Prostate gland (tissue), 2 donors: ENCODE measurements at places on chromosomes 1 and 21. TPM values are rescaled to one million over a fixed set of nuclear protein-coding genes. Genes with fewer than 3 reads are reported as not detected.

The PCP4L1 gene
- total RNA-seq, result 7.6 TPM

DNA sequence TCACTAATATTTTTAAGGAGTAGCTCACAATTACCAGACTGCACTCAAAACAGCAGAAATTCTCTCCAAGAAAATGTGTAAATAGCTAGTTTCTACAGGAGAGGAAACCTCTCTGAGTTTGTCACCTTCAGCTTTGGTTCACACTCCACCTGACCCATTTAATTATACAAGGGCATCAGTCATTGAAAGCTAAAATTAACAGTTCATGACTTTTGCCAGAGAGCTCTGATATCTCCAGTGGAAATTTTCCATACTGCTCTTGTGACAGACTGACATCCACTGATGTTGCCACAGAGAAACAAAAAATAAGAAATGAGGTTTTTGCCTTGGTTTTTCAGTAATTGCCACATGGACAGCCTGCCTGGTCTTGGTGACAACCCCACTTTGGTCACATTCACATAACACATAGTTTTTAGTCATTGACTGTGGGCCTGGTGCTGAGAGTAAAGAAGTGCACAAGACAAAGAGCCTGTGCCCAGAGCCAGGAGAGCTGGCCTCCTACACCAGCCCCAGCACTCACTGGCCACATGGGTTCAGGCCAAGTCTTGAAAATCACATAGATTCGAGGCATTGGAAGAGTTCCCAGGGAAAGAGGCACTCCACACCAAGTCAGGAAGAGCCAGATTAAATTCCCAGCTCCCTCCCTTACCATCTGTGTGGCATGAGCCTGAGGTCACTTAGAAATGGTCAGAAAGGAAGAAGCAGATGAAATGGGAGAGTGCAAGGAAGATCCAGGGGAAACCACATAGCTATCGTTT is 13.8 kb upstream of the SIM2 start:
- no peaks in the 10 kb centered on the region for H3K27me3 ChIP-seq
- H3K4me1 ChIP-seq, result no peaks in the 10 kb centered on the region
- no peaks in the 10 kb centered on the region for H3K36me3 ChIP-seq
- no peak overlapping the region for H3K27ac ChIP-seq
- no peak for DNase-seq
- H3K4me3 ChIP-seq, result no peak overlapping the region

The TTC22 gene
- total RNA-seq, result 18.0 TPM

DNA sequence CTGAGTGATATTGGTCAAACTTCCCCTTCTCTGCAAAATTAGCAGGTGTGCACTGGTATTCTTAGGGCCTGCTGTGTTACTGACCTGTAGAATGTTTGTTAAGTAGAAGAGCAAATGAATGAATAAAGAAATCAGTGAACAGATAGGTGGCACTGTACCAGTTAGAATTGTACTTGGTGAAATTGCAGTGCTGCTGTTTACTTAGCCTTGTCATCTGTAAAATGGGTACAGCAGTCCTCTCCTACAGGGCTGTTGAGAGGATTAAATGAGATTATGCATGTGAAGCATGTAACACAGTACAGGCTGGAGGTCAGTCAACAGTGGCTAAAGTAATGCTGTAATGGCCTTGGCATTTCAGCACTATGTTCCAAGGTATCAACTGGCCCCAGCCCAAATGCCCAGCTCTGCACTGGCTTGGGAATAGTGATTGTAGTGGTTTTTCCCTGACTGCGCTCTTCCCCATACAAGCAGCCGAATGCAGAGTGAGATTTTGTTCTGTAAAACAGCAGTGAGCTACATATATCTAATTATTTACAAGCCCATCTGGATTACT is 10.5 kb downstream of the VANGL1 start:
- peaks cover 13% of the 10 kb centered on the region for H3K4me1 ChIP-seq
- H3K4me3 ChIP-seq, result no peak overlapping the region
- H3K27ac ChIP-seq, result no peak overlapping the region
- H3K27me3 ChIP-seq, result no peaks in the 10 kb centered on the region

DNA sequence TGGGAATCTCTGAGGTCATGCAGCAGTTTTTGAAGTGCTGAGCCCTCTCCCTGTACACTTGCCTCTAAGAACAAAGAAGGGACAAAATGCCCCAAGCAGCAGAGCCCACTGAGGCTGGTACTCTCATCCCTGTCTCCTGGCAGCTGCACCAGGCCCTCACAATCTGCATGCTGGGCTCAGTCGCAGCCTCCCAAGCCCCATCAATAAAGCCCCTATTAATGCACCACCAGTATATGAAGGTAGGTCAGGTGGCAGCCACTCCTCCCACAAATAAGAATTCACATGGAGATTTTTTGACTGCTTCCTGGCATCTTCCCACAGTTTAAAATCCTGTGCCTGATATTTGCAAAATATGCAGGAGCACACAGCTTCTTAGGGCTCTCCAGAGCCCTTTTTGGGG is 181.2 kb upstream of the PALMD start:
- DNase-seq, result no peak
- H3K4me3 ChIP-seq, result no peak overlapping the region
- no peaks in the 10 kb centered on the region for H3K27me3 ChIP-seq
- H3K4me1 ChIP-seq, result no peaks in the 10 kb centered on the region

DNA sequence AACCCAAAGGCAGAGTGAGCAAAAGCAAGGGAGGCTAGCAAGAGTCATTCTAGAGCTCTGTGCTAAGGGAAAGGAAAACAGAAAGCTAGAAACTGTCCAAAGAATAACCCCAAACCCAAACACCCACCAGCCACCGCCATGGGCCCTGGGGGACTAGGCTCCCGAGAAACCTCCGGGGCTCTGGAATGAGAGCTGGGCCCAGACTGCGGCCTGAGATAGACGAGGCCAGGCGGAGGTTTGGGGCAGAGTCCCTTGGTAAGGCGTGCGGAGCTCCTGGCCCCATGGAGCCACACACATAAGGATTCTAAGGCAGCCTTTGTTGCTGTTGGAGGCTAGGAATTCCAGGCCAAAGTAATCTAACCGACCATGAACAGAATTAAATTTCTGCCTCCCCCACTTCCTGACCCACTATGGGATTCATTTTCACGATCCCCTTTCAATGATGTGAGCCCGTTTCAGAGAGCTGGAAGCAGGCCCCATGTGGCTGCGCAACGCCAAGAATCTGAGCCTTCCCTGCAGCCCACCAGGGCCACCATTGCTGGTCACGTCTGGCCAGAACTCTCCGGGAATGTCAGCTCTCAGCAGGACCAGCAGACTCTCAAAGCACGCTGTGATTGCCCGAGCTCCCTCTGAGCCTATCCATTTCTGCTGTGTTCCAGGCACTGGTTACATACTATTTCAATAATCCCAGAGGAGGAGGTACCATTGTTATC is 145.0 kb downstream of the TRABD2B start:
- H3K36me3 ChIP-seq, result no peaks in the 10 kb centered on the region
- no peak overlapping the region for H3K27ac ChIP-seq
- no peaks in the 10 kb centered on the region for H3K27me3 ChIP-seq
- DNase-seq, result no peak

DNA sequence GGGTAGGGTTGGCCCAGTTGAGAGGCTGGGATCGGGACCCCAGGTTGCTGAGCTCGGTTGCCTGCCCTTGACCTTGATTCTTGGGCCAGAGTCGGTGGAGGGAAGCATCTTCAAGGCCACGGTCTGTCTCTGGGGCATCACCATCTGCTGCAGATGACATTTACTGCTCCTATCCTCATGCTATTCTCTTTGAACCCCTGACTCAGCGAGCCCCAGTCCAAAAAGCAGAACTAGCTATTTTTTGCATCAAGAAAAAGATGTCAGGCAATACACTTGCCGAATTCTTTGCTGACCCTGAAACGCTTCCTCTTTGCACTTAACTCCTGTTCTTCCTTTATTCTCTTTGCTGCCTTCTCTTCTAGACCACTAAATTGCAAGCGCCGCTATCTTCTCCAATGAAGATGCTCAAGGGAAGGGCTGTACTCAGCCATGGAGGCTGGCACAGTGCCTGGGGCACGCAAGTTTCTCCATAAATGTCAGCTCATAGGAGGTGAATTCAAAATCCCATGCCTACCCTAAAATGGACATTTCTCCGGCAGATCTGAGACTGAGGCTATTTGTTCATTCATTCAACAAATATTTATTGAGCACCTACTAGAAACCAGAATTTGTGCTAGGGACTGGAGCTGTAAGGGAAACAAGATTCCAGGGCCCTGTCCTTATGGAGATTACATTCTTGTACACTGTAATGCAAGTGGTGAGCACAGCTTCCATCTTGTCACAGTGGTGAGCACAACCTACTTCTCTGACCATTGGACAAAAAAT is 20.5 kb upstream of the CAPZB start:
- H3K27me3 ChIP-seq, result no peaks in the 10 kb centered on the region
- peak overlapping the region; percentile 55 for H3K27ac ChIP-seq
- no peaks in the 10 kb centered on the region for H3K36me3 ChIP-seq
- H3K4me3 ChIP-seq, result no peak overlapping the region
- DNase-seq, result no peak

The NTMT2 gene
- total RNA-seq, result not detected
